ENCODE measurements at places on chromosomes 6 and 20.

DNA sequence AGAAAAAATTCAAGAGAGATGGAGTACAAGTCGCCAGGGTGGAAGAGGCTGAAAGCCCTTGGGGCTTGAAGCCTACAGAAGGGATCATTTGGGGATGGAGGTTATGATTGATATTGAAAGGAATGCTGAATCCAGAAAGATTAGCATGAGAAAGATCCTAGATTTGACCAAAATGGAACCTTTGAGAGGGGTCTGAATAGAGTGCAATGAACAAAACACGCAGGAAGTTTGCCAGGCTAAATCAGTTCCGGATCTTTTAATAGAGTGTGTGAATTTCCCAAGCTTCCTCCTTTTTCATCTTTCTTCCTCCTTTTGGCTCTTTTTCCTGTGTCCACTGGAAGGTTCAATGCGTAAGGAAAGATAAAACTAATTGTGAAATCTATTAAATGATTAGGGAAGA, 15.3 kb downstream of the IPCEF1 start:
- no peak for DNase-seq

DNA sequence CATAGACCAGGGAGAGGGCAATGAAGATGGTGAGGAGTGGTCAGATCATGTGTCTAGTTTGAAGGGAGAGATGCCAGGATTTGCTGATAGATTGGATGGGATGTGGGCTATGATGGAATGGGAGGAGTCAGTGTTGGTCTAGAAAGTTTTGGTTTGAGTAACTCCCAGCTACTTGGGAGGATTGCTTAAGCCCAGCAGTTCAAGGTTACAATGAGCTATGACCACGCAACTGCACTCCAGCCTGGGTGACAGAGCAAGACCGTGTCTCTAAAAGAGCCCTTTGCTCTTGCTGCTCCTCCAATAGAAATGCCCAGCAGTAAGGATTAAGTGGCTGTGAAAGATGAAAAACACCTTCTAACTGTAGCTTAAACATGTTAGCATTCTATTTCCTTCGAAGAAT, 18.2 kb upstream of the LAMP5 start:
- no peak for DNase-seq

DNA sequence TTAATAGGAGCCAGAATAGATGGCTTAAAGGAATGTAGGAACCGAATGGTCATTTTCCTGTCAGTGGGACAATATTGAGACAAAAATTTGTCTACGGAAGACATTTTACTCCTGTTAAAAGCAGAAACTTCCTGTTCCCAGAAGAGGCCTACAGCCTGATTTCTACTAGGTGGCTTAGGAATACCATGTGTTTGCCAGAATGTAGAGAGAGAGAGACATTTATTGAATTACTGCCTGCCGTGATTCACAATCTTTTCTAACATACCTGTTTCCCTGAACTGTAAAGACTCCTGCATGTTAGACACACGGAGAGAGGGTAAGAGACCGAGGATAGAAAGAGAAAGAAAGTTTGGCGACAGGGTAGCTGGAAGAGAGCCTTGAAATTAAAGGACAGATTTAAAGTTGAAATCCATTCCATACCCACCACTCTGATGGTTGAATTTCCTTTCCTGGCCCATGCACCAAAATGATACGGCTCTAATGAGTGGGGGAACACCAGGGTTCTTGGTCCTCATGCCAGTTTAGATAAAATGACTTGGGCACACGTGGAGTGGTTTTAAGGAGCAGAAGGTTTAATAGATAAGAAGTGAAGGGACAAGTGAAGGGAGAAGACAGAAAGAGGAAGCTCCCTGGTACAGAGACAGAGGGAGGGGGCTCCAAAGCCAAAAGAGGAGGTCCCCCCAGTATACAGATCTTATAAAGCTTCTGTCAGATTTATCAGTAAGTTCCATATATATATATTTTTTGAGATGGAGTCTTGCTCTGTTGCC, 22.5 kb downstream of the NCOA3 start:
- DNase-seq, result no peak

DNA sequence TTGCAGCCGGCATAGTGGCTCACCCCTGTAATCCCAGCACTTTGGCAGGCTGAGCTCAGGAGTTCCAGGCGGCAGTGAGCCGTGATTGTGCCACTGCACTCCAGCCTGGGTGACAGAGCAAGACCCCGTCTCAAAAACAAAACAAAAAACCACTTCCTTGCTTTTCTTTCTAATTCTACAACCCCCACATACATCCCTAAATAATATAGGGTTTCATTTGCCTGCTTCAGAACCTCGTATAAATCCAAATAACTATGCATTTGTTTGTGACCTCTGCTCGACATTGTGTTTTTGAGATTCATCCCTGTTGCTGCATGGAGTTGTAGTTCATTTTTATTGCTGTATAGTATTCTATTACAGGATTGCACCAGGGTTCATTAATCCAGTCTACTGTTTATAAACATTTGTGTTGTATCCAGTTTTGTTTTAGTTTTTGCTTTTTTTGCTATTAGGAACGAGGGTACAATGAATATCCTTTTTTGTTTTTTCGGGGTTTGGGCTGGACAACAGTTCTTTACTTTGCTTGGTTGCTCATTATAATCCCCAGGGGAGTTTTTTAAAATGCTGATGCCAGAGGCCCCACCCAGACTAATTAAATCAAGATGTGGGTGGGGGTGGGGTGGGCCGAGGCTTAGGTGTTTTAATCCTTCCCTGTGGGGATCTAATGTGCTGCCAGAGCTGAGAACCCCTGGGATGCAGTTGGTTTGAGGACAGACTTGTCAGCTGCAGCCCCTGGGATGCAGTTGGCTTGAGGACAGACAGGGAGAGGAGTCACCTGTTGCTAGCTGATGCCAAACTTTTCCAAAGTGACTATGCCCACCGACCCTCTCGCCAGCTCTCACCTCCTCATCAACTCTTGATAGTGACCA, 2.4 kb upstream of the SNAI1 start:
- DNase-seq, result no peak

DNA sequence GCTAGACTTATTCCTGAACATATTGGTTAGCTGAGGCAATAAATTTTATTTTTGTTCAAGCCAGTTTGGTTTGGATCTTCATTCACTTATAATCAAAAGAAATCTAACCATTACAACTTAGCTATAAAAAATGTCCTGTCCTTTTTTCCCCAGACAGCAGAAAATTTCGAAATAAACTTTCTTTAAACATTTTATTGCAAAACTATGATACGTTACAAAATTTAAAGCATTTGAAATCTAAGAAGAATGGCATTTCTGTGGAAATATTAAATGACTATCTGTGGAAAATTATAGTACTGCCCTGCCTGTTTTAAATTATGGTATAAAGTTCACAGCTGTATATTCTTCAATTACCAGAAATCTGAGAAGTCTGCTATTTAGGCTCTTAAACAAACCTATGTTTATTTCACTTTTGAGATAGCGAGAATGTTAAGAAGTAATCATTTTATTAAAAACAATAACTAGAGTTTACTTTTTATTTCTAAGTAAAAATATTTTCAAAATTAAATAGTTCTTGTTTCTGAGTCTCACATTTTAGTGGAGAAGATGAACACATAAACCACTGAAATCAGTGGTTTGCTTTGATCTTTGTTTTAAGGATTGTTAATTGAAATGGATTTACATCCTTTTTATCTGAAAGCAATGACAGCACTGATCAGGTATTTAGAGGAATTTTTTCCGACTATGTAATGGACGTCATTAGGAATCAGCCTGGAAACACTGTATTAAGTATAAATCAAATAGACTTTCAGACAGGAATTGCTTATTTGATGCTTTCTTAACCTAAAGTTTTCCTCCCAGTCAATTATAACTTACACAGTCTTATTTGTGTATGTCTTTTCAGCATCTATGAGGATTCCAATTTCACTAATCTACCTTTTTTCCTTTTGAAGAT, 553.7 kb downstream of the COL12A1 start:
- no peak for DNase-seq

- DNase-seq, result no peak
Measured at GRCh38 chr6:93974332-93974731, 555.0 kb upstream of the EPHA7 start.

DNA sequence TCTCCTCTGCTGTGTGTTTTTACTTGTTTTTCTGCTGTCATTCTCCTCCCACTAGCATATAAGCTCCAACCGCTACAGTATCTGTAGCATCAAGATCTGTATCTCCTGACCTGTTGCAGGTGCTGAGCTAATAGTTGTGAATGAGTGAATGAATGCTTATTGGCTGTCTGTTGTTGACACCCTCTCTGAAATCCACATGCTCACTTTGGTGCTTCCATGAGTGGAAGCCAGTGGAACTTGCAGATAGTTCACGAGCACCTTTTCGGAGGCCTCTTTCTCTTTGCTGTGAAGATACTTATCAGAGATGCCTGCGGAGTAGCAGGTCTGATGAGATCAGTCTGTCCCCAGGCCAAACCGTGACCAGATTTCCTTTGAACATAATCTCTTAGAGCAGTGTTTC, 117.3 kb downstream of the EYA2 start:
- no peak for DNase-seq

- no peak for DNase-seq
Measured at GRCh38 chr20:1912053-1912452, 16.8 kb downstream of the SIRPA start.

DNA sequence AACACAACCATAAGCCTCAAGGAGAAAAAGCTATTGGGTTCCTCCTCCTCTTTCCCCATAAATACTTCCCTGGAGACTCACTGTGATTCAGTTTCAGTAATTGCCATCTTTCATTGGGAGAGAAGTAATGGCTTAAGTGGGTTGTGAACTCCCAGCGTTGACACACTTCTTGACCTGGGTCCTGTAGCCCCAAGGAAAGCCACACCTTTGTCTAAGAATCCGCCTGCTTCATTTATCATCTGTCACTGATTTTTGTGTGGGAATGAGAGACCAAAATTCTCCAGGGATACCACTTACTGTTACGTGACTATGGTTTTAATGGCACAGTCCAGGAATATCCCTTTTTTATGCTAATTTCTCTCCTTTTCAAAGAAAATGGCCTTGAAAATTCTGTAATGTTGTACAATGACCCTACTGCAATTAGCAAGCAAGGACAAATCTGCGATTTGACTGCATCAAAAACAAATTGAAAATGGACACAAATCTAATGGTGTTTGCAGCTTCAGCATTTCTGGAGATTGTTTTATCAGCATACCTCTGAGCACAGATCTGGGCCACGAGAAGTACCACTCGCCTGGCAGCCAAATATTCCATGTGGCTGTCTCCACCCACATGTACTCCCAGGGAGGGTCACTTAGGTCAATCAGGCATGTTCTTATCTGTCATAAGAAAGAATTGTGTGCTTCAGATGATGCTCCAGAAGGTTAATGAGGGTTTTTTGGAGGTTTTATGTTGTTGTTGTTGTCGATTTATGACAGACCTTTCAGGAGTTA, 29.8 kb downstream of the DCBLD1 start:
- DNase-seq, result no peak
